Left hindlimb (tissue), 1 donor: ENCODE measurements at places on chromosomes 2 and 18.
A peak's percentile ranks its signal among the peaks of the same experiment; 100 is the strongest.

DNA sequence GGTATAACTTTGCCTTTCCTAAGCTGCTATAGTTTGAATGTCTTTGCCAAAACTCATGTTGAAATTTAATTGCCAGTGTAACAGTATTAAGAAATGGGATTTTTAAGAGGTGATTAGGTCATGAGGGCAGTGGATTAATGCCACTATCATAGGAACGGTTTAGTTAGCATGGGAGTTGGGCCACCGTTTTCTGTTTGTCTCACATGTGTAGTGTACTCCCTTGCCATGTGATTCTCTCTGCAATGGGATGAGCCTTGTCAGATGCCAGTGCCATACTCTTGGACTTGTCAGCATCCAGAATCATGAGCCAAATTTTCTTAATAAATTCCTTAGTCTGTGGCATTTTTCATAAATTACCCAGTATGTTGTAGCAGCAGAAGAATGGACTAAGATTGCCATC lies 388.9 kb upstream of the RGPD4 start:
- no peak for DNase-seq

- DNase-seq: no peak
These were observed 10.1 kb upstream of the NEU4 start for GRCh38 chr2:241798631-241799521.

GRCh38 chr2:222738809-222739208 lies 67.4 kb downstream of the MOGAT1 start:
- no peak for DNase-seq

GRCh38 chr2:155250800-155251199 lies 552.3 kb downstream of the KCNJ3 start:
- no peak for DNase-seq

DNA sequence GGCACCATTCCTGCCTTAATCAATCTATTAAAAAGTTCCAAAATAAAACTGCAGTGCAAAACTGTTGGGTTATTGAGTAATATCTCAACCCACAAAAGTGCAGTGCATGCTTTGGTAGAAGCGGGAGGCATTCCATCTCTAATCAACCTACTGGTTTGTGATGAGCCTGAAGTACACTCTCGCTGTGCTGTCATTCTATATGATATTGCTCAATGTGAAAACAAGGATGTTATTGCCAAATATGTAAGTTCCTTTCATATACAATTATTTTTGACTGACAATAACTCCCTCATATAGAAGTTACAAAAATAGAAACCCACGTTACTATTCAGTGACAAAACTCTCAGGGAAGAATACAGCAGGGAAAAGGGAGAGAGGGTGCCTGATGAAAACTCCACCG lies 43.0 kb downstream of the OSGEPL1 start:
- no peak for DNase-seq

DNA sequence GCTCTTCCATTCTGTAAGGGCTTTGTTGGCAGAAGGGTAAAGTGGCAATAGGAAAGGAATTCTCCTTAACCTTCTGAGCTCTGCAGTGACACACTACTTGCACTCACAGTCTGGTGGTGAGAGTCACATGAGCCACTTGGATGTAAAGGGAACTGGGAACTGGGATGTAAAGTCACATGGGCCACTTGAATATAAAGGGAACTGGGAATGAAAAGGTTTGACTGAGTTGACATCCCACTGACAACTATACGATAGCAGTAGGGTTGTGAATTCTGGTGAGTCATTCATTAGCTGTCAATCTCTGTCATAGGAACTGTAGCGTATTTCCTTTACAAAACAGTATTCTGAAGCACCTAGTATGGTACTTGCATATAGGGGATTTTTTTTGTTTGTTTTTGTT lies 5.5 kb downstream of the RPE start:
- DNase-seq: no peak

- DNase-seq: no peak
These were observed 65.3 kb downstream of the STAT1 start for GRCh38 chr2:190948671-190949070.

DNA sequence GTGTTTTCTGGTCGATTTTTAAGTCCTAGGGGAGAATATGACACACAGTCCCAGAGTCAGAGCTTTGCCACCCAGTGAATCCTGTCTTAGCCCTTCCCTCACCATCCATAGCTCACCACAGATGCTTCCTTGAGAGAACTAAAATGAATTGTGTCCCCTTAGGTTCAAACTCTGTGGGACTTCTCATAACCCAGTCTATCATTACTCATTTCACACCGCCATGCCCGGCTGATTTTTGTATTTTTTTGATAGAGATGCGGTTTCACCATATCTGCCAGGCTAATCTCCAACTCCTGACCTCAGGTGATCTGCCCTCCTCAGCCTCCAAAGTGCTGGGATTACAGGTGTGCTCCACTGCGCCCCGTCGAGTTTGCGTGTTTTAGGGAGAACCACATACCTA lies 66.8 kb downstream of the REL start:
- no peak for DNase-seq

DNA sequence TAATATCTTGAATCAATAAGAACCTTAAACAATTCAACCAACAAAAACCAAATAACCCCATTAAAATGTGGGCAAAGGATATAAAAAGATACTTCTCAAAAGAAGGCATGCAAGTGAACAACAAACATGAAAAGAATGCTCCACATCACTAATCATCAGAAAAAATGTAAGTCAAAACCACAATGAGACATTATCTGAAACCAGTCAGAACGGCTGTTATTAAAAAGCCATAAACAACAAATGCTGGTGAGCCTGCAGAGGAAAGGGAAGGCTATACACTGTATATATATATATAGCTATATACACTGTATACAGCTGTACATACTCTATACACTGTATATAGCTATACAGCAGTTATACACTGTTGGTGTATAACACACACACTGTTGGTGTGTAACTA lies 47.8 kb upstream of the GALNT13 start:
- no peak for DNase-seq

DNA sequence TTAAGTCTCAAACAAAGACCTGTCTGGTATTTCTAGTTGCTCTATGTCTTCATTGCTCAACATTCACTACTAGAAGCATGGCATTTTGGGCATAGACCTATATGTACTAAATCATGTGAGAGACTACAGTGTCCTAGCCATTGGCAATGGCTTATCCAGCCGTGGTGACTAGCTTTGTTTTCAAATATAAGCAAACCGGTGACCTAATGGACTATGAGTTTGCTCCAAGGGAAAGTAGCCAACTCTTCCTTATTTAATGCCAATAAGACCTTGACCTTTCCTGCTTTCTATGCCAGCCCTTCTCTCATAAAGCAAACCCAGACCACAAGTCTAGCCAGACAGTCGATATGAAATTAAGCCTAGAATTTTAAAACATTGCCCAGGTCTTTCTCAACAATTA lies 113.7 kb upstream of the CREB1 start:
- no peak for DNase-seq

- DNase-seq: no peak
These were observed 106.0 kb downstream of the CYP26B1 start for GRCh38 chr2:72041638-72042111.

GRCh38 chr2:219728991-219729487 lies 101.6 kb downstream of the SLC4A3 start:
- no peak for DNase-seq

DNA sequence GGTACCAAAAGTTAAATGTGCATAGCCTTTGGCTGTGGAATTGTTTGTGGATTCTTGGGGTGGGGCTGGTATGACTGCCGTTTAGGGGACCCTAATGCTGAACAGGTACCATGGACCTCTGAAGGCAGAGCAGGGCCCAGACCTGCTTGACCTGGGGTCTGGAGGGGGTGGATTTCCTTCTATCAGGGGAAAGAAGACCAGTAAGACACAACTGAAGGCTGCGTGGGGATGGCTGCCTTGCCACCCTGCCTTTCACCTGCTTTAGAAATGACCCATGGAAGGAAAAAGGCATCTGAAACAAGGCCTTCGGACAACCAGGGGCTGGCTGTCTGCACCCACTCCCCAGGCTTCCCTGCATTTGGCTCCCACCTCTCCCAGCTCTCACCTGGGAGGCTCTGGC lies 17.7 kb upstream of the RESP18 start:
- DNase-seq: no peak

DNA sequence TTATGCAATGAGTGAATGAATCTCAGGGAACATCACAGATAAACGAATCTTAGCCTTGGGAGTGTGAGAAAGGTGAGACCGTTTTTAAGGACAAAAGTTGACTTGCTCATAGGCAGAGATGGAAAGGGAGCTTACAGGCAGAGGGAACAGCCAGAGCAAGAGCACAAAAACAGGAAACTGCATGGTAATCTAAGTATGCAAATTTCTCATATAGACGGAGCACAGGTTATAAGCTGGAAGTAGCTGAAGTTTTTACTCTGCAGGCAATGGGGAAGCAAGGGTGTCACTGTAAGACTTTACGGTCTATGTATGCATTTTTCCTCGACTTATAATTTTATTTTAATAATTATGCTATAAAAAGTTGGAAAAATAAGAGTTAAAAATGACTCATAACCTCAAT lies 44.8 kb upstream of the STRN start:
- no peak for DNase-seq

DNA sequence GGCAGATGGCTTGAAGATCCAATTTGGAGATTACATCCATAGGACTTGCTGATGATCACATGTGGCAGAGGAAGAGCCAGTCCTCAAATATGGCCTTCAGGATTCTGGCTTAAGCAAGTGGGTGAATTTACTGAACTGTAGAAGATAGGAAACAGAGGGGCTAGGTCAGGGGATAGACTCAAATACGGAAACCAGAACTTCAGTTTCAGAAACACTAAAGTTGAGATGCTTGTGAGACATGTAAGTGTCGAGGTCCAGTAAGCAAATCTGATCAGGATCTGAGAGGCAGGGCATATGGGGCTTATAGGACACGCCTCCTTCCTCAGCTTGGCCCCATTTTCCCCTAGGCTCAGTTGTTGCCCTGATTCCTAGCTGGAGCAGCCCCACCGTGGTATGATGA lies 107.7 kb downstream of the LBH start:
- DNase-seq: no peak

DNA sequence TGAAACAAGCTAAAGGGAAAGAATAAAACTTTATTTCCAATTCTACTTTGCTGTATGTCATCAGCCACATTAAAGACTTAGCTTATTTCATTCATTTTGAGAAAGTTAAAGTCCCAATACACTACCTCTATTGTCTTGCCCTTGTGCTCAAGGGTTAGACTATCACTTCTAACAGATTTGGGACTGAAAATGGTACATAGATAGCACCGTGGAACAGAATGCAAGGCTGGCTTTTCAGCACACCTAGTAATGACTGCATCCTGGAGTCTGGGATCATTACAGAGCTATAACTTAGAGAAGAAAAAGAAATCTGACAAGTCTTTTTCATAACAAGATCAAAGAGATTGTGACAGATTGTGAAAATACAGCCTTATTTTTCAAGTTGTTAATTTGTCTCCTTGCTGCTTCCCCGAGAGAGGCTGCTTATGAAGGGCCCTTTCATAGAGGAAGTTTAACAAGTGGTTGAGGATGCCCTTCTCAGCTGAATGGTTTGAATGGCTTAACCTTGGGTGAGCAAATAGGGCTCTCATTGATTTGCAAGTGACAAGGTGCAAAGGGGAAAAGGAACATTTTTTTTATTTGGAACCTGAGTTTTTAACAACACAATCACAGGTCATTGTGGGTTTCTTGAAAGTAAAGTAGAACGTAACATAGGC lies 371.8 kb downstream of the EPHA4 start:
- no peak for DNase-seq

DNA sequence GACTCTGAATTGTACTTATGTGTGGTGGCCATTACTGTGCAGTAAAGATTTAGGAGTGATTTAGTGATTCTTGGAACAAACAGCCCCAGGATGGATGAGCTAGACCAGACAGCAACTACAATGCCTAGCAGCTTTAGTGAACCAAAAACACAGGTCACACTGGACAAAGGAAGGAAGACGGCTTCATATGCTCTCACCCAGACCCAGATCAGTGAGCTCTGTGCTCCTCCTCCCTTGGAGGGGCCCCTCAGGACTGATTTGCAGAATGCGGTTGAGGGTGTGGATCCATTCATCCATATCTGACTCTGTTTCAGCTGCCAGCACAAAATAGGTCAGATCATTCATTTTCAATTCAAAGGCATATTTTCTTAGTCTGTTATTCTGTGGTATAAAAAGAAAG lies 159.7 kb upstream of the CCDC195 start:
- no peak for DNase-seq

DNA sequence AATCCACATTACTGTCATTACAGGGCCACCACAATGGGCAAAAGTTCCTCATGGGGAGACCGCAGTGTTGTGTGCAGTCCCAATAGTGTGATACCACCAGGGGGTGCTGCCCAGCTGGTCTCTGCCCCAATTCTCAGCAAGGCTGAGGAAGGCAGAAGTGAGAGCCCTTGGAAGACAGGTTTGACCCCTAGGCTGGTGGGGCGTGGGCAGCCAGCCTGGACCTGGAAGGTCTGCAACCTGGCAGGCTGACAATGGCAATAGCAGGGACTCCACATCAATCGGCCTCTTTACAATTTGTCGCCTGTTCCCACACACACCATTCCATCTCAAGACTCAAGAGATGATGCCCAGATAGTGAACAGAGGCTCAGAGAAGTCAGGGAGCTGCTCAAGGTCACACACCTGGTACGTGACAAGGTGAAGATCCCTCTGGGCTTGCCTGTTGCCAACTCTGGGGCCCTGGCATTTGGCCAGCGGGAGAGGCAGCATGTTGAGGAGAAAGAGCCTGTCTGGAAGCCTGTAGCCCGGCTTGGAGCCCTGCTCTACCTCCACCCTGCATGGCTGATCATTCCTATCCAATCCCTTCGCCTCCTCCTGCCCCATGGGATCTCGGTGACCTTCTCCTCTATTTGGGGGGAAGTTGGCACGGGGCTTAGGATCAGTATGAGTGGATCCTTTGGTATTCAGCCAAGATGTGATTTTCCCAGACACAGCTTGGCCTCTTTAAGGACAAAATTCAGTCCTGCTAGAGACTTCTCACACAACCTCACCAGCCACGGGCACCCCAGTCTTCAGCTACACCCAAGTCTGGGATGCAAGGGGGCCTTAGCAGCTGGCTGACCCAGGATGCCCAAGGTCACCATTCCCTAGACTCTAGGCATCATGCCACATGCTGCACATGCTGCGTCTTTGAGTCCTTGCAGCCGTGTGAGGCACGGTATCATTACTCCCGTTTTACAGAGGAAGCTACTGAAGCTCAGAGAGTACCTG lies 2.9 kb upstream of the ATOH8 start:
- peak; percentile 71 for DNase-seq

- no peak for DNase-seq
These were observed 30.9 kb downstream of the OSR1 start for GRCh38 chr2:19327496-19327895.

DNA sequence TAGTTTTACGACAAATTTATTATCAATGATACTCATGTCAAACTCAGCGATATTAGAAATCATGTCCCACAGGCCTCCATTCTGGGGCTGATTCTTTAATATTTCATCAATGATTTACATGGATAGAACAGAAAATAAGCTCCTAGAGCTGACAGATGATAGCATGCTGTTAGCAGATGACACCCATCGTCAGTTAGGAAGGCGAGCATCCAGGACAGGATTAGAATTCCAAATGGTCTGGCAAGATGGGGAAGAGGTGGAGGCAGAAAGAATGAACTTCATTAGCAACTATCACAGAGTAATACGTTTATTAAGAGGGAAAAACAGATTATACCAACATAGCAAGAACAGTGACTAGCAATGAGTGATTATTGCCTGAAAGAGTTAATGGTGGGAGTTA lies 46.2 kb upstream of the ACVR1 start:
- no peak for DNase-seq

GRCh38 chr2:190255676-190256075 lies 64.0 kb downstream of the HIBCH start:
- DNase-seq: no peak

GRCh38 chr18:44731530-44732237 lies 51.0 kb downstream of the SETBP1 start:
- DNase-seq: no peak

GRCh38 chr2:61470122-61470951 lies 550 bp downstream of the USP34 start:
- DNase-seq: peak; percentile 93
